H7 (cell line): ENCODE measurements at places on chromosomes 3 and 15. TPM values are rescaled to one million over a fixed set of nuclear protein-coding genes. Genes with fewer than 3 reads are reported as not detected.

- DNase-seq: no peak
These were observed 1111.2 kb downstream of the TUSC7 start for GRCh38 chr3:117820658-117821299.

DNA sequence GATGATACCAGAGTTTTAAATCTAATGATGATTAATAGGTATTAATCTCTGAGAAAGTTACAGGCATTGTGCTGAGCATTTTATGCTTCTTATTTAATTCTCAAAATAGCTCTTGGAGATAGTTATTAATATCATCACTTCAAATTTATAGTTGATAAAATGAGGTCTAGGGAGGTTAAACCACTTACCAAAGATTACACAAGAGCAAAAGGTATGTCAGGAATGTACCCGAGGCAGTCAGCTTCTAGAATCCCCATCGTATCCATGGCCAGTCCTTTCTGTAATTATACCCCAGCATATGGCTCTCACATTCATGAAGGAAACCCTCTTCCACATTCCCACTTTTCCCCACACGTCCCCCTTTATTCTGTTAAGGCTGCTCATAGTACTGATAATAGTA, 421.3 kb downstream of the PYDC2 start:
- peak; percentile 24 for DNase-seq

Gene ROPN1
- not detected in 2 replicates for total RNA-seq

DNA sequence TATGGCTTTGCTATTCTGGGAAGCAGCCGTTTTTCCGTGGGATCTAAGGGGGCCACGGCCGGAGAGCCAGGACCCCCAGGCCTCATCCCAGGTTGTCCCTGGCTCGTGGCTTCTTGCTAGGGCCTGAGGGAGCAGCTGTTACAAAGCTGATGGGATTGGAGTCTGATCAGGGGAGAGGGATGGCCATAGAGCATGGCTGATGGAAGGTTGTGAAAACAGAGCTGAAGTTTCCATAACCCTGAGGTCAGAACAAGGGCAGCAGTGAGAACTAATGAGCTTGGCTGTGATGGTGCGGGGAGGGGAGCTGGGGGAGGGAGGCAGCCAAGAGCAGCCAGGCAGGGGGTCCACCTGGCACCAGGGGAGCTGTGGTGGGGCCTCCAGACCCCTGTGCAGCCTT, 63.0 kb downstream of the LINGO1 start:
- no peak for DNase-seq

GRCh38 chr15:35854316-35854715, 308.4 kb upstream of the DPH6 start:
- no peak for DNase-seq

GRCh38 chr3:59832241-59832640, 782.4 kb upstream of the CFAP20DC start:
- no peak for DNase-seq
